ENCODE measurements at places on chromosomes 16 and 17.

DNA sequence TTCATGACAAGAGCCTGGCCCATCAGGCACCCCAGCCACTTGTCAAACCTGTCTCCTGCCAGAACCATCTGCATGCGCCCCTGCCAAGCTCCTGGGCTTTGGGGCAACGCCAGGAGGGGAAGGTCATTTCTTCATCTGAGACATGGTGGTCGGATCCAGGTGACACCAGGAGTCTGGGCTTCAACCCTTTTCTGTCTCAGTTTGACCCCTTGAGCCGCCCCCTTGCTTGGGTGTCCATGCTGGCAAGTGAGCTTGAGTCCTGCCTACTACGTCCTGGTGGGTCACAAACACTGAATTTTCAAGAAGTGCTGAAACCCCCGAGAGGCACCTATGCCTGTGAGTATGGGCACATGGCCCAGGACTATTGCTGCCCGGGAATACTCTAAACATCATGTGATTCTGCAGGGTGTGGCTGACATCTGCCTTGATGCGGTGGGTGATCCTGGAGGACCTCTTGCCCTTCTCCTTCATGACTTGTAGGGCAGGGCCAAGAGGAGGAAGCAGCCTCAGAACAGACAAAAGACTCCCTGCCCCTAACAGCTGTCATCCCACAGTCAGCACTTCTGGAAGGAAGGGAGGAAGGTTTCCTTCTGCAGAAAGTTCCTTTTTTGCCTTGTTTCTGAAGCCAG lies 43.4 kb downstream of the TNFRSF13B start:
- no peak for DNase-seq

DNA sequence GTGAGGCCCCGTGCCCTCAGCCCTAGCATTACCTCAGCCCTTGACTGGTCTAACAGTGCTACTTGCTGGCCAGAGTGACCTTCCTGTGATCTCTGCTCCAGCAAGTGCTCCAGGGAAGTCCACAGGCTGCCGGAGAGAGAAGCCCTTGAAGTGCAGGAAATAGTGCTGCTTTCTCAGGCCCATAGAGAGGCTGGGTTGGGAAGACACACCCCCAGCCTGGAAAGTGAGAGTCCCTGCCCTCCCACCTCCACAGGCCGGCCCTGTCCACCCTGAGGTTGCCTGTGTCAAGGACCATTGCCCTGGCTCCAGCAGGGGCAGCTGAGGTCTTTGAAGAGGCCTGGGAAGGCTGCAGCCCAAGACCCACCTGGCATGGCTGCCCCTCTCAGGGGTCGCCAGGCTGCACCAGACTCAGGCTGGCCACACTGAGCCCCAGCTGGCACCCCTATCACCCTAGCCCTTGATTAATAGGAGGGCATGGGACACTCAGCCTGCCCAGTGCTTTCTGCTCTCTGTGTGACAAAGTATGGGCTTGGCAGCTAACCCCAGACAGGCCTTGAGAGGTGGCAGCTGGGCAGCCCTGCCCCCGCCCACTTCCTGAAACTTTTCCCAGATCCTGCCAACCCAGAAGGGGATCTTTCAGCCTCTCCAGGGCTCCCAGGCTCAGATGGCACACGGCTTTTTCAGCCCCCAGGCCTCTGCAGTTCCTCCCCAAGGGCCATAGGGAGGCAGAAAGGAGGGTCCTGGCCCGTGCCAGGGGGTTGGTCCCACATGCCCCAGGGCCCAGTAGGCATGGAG lies 21.7 kb downstream of the ATP6V0D1 start:
- DNase-seq, result no peak

GRCh38 chr17:79039171-79039570 lies 15.2 kb downstream of the C1QTNF1 start:
- no peak for DNase-seq

GRCh38 chr16:28482026-28482425 lies 9.8 kb downstream of the CLN3 start:
- no peak for DNase-seq

DNA sequence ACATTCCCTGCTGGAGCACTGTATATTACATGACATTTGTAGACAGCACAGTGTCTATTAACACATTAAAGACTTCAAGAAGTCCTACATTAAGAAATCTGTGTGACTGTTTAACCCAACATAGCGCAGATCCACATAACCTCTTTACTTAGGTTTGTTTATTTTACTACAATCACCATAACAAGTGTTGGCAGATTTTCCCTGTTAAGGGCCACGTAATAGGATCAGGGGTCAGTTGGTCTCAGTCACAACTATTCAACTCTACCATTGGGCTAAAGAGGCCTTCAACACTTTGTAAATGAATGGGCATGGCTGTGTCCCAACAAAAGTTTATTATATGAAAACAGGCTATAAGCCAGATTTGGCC lies 51.3 kb upstream of the ADORA2B start:
- no peak for DNase-seq
